Stimulated activated memory B cell treated with anti-CD40 and anti-IgM and Interleukin-4, amounts not matched to agents 10 μg/mL and 1 μg/mL and 100 μg/mL, for 72 hours (primary cell): ENCODE measurements at places on chromosomes 7 and 10.

DNA sequence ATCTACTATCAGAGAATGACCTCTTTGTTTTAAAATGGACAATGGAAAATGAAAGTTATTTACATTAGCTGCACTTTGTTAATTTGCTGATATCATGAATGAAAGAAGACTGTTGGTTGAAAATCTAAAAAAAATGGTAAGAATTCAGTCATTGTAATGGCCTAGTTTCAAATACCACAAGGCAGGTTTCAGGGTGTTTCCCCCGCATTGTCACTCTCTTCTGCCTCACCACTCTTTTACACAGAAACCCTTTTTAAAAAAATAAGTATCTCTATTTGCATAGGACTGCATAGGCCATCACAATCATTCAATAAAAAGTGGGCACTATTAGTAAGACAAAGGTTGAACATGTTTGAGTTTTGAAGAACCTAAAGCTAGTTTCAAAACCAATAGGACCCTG lies 737.1 kb downstream of the INHBA start:
- no peaks in the 10 kb centered on the region for H3K4me1 ChIP-seq
- no peak overlapping the region for H3K4me3 ChIP-seq
- no peak overlapping the region for H3K27ac ChIP-seq
- H3K36me3 ChIP-seq = no peaks in the 10 kb centered on the region
- no peaks in the 10 kb centered on the region for H3K27me3 ChIP-seq
- ATAC-seq = no peak

DNA sequence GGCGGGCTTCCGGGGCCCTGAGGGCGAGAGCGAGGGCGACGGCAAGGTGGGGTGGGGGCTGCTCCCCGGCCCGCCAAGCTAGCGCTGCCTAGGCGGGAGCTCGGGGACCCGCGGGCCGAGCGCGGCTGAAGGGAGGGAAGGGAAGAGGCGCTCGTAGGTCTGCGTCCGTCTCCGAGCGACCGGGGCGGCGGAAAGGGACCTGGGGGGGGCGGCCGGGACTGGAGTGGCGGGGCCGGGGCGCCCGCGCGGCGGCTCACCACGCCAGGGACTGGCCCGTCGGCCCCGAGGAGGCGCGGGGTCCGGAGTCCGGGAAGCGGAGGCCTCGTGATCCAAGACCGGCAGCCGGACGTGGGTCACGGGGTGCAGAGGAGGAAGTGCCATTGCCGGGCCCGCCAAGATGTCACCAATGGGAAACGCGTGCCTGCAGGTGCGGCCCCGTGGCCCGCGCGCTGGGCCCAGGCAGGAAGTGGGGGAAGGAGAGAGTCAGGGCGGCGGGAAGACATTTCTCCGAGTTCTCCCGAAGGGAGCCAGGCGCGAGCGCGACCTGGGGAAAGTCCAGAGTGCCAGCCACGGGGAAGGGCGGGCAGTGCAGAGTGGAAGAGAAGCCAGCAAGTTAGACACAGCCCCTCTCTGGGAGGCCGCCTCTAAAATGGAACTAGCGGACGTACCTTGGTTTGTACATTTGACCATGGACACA lies 11.9 kb downstream of the HNRNPF start:
- ATAC-seq = peak; percentile 93
- peaks cover 81% of the 10 kb centered on the region for H3K4me1 ChIP-seq
- peaks cover 50% of the 10 kb centered on the region for H3K36me3 ChIP-seq
- peak overlapping the region; percentile 82 for H3K4me3 ChIP-seq
- H3K27ac ChIP-seq = peak overlapping the region; percentile 85
- no peaks in the 10 kb centered on the region for H3K27me3 ChIP-seq

DNA sequence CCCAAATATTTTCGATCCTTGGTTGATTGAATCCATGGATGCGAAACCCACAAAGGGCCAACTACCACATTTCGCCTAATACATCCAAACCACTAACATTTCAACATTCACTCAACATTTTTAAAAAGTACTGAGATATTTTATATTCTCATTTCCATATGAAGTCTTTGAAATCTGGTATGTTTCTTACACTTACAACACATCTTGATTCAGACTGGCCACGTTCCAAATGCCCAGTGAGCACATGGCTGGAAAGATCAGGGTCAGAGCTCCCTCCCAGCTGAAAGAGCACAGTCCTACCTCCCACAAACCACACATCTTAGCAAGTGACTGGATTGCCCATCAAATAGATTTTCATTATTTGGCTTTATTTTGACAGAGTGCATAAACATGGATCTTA lies 18.9 kb downstream of the NCAPG2 start:
- H3K27ac ChIP-seq = no peak overlapping the region
- no peaks in the 10 kb centered on the region for H3K4me1 ChIP-seq
- no peaks in the 10 kb centered on the region for H3K27me3 ChIP-seq
- H3K4me3 ChIP-seq = no peak overlapping the region
- ATAC-seq = no peak
- peaks cover 30% of the 10 kb centered on the region for H3K36me3 ChIP-seq

- H3K27ac ChIP-seq = no peak overlapping the region
- ATAC-seq = no peak
- peaks cover 55% of the 10 kb centered on the region for H3K27me3 ChIP-seq
Measured at GRCh38 chr7:157462840-157463239, 126.0 kb downstream of the DNAJB6 start.

DNA sequence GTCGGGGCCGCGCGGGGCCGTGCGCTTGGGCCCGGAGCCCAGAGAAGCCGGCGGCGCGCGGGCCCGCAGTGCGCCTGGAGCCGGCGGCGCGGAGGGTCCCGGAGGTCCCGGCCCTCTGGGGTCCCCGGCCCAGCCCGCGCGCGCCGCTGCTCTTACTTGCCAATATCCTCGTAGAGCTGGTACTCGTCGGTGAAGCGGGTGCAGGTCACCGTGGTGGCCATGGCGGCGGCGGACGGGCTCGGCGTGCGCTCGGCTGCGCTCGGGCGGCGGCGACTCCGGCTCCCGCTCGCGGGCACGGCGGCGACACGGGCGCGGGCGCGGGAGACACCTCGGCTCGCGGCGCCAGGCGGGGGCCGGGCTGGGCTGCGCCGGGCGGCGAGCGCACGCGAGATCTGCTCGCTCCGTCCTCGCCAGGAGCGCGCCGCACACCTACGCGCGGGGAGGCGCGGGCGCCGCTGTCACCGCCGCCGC lies at the start of gene CAMK2B:
Gene CAMK2B (minus strand): TSS at position 394 of the 471 bp plus-strand sequence. CDS start 173 bp downstream, at position 221.
- peak within 1 kb of the TSS; percentile 20 for H3K27ac ChIP-seq
- no peaks in the 10 kb centered on the region for H3K36me3 ChIP-seq
- ATAC-seq = peak; percentile 34
- H3K4me3 ChIP-seq = peak within 1 kb of the TSS; percentile 79
- H3K27me3 ChIP-seq = peaks cover 47% of the 10 kb centered on the region

GRCh38 chr7:149145031-149145845 lies 2.0 kb upstream of the ZNF398 start:
- peak overlapping the region; percentile 83 for H3K27ac ChIP-seq
- peak overlapping the region; percentile 86 for H3K4me3 ChIP-seq
- H3K4me1 ChIP-seq = peaks cover 23% of the 10 kb centered on the region
- H3K36me3 ChIP-seq = peaks cover 6% of the 10 kb centered on the region

DNA sequence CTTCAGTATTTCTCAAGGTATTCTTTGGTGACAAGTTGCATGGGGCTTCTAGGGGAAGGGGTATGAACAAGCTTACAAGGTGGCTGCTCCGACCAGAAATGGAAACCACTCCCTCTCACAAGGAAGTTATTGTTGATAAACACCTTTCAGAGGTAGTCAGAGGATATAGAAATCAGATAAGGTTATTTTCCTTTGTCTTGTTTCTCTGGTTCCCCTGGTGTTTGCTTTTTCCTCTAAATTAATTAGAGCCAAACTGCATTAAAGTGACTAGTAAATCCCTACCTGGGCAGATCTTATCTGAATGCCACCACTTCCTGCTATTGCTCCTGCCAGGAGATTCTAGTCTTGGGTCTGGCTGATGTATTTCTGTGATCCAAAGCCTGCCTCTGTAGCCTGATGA lies 725.4 kb downstream of the INHBA start:
- H3K27ac ChIP-seq = no peak overlapping the region
- H3K4me3 ChIP-seq = no peak overlapping the region
- ATAC-seq = no peak
- no peaks in the 10 kb centered on the region for H3K27me3 ChIP-seq

DNA sequence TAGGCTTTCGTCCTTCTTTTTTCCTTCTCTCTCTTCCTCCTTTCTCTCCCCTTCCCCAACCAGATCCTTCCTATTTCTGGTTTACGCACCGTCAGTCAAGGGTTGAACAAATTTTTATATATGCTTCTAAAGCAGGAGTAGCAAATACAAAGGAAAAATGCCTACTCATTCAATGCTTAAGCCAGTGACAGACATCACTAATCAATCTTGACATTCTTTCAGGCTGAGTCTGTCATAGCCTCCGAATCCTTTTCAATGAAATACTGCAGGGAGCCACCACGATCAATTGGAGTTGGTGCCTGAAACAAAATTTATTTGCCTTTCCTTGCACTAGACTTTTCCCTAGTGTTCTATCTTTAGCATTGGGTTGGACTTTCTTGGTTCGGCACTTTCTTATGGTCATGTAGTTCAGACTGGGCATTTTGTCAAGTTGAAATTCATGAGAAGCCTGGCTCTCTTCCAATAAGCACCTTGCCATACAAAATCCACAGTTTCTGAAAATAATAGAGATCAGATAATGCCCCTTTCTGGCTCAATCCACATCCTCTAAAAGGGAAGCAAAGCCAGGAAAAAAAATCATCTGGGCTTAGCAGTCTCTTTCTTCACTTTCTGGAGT lies 239.5 kb upstream of the PLXNA4 start:
- H3K27me3 ChIP-seq = no peaks in the 10 kb centered on the region
- H3K27ac ChIP-seq = no peak overlapping the region
- H3K36me3 ChIP-seq = peaks cover 46% of the 10 kb centered on the region
- ATAC-seq = no peak
- no peaks in the 10 kb centered on the region for H3K4me1 ChIP-seq

DNA sequence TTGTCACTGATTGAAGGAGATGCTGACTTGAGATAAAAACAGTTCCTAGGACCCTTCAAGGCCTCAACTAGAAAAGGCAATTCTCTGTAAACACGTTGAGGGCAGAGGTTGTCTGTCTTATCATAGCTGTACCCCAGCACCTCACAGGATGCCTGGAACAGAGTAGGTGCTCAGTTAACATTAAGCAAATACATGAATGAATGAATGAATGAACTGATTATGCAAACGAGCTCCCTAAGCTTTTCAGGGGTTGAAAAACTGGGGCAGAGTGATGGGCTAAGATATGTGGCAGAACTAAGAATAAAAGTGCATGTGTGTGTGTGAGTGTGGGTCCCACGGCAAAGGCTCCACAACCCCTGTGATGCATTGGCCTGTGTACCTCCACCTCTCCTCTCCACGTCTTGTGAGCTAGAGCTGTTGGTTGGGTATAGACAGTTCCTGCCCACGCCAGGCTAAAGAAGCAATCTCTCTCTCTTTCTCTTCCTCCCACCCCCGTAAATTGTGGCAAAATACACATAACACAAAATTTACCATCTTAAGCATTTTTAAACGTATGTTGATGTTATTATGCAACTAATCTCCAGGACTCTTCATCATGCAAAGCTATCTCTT lies 20.9 kb upstream of the SMC3 start:
- H3K4me1 ChIP-seq = peaks cover 8% of the 10 kb centered on the region
- H3K4me3 ChIP-seq = no peak overlapping the region
- no peak for ATAC-seq
- H3K36me3 ChIP-seq = no peaks in the 10 kb centered on the region

DNA sequence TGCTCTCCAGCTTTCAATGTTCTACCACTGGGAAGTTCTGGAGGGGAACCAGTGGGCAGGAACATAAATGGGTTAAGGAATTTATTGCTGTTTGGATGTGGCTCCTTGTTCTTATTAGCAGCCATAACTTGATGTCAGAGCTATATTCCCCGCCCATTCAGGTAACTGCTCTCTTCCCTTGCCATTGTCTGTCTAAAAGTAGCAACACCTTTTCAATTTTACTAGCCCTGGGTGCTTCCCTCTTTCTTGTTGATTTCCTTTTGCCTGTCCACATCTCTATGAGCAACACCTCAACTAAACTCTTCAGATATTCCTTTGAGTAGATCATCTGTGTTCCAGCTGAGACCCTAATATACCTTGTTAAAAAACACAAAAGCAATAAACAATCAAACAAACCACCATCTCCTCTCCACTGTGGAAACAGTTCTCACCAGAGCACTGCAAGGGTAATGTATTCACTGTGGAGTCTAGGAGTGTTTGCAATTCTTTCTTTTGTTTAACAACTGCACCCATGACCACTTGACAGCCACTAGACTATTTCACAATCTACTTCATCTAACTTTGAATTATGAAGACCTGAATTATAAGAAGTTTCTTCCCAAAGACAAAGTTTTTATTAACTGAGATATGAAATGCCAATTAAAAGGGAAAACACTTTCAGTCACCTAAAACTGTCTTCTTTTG lies 436.7 kb downstream of the IPMK start:
- H3K27me3 ChIP-seq = no peaks in the 10 kb centered on the region
- H3K27ac ChIP-seq = no peak overlapping the region
- no peaks in the 10 kb centered on the region for H3K36me3 ChIP-seq

- H3K27me3 ChIP-seq = peaks cover 83% of the 10 kb centered on the region
- H3K36me3 ChIP-seq = peaks cover 5% of the 10 kb centered on the region
- peaks cover 43% of the 10 kb centered on the region for H3K4me1 ChIP-seq
- no peak for ATAC-seq
- peak overlapping the region; percentile 82 for H3K4me3 ChIP-seq
Measured at GRCh38 chr10:75403144-75403938, 1.8 kb upstream of the ZNF503 start.

DNA sequence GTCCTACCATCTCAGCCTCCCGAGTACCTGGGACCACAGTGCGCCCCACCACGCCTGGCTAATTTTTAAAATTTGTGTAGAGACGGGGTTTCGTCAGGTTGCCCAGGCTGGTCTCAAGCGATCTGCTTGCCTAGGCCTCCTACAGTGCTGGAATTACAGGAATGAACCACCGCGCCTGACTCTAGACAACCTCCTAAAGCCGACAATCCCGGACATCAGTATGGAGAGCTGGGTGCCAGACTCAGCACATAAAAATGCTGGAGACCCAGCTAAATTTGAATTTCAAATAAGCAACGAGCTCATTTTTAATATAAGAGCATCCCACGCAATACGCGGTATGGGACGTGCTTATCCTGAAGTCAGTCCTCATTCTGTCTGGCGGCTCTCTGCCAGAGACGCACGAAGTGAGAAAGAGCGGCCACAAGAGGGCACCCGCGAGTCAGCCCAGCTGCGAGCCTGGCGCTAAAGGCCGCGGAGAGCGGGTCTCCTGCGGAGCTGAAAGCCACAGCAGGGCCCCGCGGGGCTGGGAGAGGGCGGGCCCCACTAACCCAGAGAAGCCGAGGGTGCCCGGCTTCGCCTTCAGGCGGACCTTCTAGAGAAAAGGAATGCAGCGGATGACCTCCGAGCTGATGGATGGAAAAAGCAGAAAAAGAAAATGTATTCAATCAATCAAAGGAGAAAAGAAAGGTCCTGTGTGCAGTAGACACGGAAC lies 7.0 kb downstream of the CALY start:
- peak; percentile 89 for ATAC-seq
- H3K36me3 ChIP-seq = no peaks in the 10 kb centered on the region
- peaks cover 38% of the 10 kb centered on the region for H3K4me1 ChIP-seq
- H3K27me3 ChIP-seq = peaks cover 82% of the 10 kb centered on the region
- peak overlapping the region; percentile 77 for H3K4me3 ChIP-seq
- H3K27ac ChIP-seq = no peak overlapping the region

GRCh38 chr10:8017277-8017676 lies 37.2 kb upstream of the GATA3 start:
- ATAC-seq = no peak
- no peaks in the 10 kb centered on the region for H3K4me1 ChIP-seq

GRCh38 chr7:24966802-24967201 lies 13.2 kb downstream of the OSBPL3 start:
- H3K36me3 ChIP-seq = peaks cover 5% of the 10 kb centered on the region
- peaks cover 80% of the 10 kb centered on the region for H3K4me1 ChIP-seq
- H3K27me3 ChIP-seq = no peaks in the 10 kb centered on the region
- no peak overlapping the region for H3K4me3 ChIP-seq
